ENCODE measurements at places on chromosomes 7 and 10.

- no peak for DNase-seq
Observed at GRCh38 chr10:110860576-110861241, 11.0 kb upstream of the PDCD4 start.

GRCh38 chr7:73342645-73343044 is 14.7 kb downstream of the FKBP6 start:
- no peak for DNase-seq

DNA sequence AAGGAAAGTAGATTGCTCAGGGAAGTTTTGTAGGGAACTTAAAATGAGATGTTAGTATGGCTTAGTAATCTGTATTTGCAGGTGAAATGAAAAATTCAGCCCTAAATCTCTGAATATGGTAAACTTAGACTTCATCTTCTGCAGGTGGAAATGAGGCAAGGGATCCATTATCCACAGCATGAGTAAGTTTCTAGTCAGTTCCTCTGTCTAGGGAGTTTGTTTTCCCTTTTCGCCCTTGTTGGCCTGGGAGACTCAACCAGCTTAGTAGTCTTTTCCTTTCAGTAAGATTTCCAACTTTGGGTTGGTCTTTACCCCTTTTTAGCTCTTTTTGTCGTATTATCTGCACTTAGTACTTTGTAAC is 65.6 kb downstream of the ZEB1 start:
- DNase-seq = no peak

- no peak for DNase-seq
Observed at GRCh38 chr10:107442035-107442505, 277.6 kb upstream of the SORCS1 start.

- no peak for DNase-seq
Observed at GRCh38 chr7:129434675-129435318, 565 bp downstream of the STRIP2 start.

GRCh38 chr10:110074298-110074697 is 66.5 kb downstream of the ADD3 start:
- no peak for DNase-seq

DNA sequence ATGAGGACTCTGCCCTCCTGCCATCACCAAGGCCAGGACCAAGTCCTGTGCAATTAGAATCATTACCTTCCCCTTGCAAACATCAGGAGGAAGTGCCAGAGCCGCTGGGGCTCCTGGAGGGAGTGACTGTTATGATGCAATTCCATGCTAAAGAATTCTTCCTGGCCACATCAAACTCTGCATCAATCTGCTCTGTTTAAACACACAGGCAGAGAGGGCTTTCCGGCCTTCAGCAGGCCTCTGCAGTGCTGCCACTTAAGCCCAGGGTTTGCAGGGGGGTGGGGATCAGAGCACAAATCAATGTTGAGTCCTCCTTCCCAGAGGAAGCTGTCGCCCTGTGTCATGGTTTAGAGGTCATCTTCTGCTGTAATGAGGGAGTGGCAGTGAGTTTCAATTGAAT is 58.1 kb downstream of the CTBP2 start:
- no peak for DNase-seq
